Osteoblast (primary cell): ENCODE measurements at places on chromosomes 1 and 21. TPM values are rescaled to one million over a fixed set of nuclear protein-coding genes. Genes with fewer than 3 reads are reported as not detected.

DNA sequence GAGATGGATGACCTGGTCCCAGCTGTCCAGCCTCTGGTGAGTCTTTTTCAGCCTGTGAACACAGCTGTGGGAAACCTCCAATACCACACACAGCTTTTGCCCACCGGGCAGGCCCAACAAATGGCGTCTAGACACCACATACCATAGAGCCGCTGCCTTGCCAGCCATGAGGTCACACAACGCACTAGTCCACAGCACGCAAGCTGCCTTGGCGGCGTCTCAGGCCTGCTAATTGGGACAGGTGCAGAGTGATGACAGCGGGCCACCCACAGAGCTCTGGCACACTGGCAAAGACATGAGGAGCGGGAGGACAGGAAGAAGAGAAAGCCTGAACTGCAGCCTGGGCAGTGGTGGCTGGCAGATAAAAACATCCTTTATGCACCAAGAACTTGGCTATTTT, 125.5 kb downstream of the ADAMTS1 start:
- peak; percentile 48 for DNase-seq

DNA sequence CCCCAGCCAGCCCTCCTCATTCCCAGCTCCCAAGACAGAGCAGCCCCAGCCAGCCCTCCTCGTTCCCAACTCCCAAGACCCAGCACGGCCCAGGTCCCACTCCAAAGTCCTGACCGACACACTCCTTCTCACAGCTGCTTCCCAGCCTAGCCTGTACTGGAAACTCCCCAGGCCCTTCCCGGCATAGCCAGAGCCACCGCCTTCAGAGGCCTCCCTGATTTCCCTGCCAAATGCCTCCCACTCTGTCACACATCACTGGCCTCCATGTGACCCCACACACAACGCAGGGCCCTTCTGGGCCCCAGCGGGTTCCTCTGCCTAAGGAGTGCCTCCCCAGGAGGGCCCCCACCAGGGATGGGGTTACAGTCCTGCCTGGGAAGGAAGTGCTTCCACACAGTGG, 2.8 kb downstream of the UBE2J2 start:
- DNase-seq: peak; percentile 92

DNA sequence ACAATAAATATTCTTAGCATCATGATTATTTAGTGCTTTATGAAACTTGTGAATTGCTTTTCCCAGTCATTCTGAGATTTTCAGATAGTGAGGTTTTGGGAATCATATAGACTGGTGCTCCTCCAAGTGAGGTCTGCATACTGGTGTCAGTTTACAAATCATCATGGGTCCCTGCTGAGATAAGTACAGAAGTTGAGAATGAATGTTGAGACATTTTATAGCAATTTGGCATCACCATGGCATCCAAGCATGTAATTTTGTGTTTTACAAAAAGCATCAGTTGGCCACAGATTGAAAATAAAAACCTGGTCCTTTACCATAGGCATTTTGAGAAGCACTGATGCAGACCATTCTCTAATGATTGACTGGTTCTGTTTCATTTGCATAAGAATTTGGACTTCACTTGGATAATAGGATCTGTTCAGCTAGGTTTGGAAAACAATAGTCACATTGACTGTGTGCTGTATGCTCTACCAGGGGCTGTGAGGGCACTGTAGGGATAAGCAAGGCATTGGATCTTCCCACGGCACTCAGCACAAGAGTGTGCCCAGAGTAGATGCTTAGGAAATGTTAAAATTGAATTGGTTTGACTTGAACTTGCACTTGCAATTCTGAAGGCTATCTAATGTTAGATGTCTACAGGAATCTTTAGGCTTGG, 79.0 kb upstream of the JUN start:
- no peak for DNase-seq

The FALEC gene
- total RNA-seq: 0.36 TPM in 1 of 2 replicates, not detected in the other

DNA sequence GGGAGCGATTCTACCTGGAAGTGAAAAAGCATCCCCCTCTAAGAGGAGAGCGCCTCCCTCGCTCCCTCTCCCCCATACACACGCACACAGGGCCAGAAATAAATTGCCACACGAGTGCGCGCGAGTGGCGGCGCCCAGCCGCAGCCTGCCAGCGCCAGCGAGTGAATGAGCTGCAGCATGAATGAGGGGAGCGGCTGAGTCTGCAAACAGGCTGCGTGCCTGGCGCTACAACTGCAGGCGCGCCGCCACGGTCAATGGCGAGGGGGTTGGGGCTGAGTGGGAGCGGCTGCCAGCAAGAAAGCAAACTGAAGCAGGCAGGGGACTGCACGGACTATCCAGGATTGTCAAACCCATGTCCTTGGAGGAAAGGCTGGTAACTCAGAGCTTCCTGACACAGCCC, 2.2 kb downstream of the CAMK1G start:
- peak; percentile 60 for DNase-seq

The OR2W3 gene
- total RNA-seq: 1.1 TPM in 1 of 2 replicates, not detected in the other

The RASSF5 gene
- total RNA-seq: 0.59 and 0.72 TPM in 2 replicates

GRCh38 chr1:162993846-162994245, 75.3 kb upstream of the RGS4 start:
- DNase-seq: no peak

The OR2L8 gene
- total RNA-seq: not detected in 2 replicates

GRCh38 chr1:233094691-233095090, 144.3 kb downstream of the NTPCR start:
- no peak for DNase-seq

- DNase-seq: no peak
These were observed 12.1 kb upstream of the OLIG2 start for GRCh38 chr21:33013626-33014025.

GRCh38 chr1:10128101-10128765, 82.1 kb upstream of the KIF1B start:
- DNase-seq: no peak

DNA sequence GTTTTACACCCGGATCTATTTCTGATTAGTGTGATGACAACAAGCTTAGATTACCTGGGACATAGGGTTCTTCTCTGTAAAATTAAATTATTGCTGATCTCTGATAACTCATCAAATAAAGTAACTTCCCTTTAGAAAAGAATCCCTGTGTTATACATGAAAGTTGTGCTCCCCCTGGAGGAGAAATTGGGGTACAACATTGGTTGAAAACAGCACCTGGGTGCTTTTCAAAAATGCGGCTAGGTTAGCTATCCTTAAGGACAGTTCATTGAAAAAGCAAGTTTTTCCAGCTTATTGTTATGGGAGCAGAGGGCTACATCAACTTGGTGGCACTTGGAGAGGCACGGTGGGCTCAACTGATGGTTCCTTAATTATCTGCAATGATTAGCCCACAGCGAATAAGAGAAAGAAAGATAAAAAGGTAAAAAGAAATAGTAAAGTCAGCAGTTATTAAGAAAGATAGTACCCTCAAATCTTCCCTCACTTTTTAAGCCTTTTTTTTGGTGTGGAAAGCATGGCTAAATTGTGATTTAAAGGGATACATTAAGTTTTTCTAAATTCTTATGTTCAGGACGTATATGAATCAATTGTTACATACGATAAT, 97.8 kb downstream of the FMN2 start:
- DNase-seq: no peak

The LAD1 gene
- not detected in 2 replicates for total RNA-seq

DNA sequence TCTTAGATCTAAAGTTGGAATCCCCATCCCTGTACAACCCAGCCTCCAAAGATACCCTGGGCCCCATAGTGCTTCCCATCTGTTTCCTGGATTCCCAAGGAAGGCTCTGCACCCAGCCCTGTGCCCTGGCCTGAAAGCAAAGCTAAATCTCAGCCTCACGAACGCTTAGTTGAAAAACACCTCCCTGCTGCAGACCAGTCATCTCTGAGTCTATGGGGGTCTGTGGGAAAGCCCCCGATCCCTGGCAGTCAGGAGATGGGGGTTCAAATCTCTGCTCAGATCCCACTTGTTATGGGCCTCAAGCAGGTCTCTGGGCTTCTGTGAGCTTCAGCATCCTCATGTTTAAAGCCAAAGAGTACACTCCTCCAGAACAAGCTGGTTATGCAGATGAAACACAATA, 210.5 kb upstream of the GRIK3 start:
- DNase-seq: no peak

DNA sequence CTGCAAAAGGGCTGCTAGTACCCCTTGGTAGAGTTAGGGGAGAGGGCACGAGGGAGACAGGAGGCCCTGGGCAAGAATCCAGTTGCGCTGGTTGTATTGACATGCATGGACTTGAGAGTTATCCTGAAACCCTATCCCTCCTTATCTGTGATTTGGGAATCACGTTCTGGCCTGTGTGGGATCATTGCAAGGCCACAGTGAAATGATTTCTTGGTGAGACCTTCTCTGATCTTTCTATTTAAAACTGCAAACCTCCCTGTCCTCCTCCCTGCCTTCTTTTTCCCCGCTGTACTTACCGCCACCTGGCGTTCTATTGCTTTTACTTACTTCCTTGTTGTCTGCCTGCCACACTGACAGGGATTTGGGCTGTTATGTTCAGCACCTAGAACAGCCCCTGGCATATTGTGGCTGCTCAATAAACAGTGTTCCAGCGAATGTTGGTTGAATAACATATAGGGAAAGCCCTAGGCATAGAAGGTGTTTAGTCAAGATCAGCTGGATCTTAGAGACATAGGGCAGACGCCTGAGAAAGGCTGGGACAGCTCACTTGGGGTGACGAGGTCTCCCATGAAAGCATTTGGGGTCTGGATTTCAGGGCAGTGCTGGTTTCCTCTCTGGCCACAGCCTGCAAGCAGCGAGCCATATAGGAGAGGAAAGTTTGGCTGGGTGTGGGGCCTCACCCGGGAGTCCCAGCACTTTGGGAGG, 25.6 kb downstream of the ALPL start:
- DNase-seq: peak; percentile 92

The DISP3 gene
- total RNA-seq: under 0.01 TPM in 2 replicates

DNA sequence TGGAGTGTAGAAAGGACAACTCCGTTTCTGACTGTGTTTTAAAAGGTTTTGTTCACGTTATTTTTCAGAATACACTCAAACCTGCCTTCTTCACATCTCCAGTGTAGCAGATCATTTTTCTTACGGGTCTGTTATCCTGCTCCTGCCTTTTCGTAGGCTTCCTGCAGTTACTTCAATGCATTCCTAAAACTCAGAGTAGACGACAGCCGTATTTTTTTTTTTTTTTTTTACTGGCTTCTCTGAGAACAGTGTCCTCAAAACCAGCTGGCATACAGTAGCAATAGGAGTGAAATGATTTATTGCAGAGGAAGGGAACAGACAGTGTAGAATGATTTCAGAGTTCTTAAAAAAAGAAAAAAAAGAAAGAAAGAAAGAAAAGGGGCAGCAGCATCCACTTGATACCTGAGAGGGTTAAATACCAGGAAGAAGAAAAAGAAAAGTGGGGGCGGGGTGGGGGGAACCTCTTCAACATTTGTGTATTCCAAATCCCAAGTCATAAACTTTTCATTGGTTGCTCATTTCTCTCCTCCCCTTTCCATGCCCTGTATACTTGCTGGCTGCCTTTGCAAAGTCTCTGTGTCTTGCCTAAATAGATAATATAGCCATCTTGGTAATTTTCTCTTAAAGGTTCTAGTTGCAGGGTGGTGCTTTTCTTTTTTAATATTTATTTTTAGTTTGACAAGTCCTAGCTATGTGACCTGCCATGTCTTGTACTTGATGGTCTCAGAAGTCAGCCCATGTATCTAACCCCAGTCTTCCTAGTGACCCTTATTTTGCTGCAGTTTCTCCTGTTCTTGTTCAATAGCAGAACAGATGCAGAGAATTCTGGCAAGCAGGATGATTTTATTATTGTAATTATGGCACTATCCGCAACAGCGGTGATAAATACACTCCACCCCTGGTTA, 2.8 kb downstream of the TGFB2 start:
- no peak for DNase-seq

GRCh38 chr1:229672246-229672645, 46.2 kb downstream of the URB2 start:
- no peak for DNase-seq

GRCh38 chr21:38211321-38211720, 45.5 kb upstream of the KCNJ15 start:
- DNase-seq: no peak
